ENCODE measurements at places on chromosomes 4 and X.

GRCh38 chr4:53349091-53349491, 16.8 kb downstream of the SCFD2 start:
- DNase-seq, result no peak

- DNase-seq, result no peak
Observed at GRCh38 chr4:153822316-153822715, 33.4 kb upstream of the SFRP2 start.

DNA sequence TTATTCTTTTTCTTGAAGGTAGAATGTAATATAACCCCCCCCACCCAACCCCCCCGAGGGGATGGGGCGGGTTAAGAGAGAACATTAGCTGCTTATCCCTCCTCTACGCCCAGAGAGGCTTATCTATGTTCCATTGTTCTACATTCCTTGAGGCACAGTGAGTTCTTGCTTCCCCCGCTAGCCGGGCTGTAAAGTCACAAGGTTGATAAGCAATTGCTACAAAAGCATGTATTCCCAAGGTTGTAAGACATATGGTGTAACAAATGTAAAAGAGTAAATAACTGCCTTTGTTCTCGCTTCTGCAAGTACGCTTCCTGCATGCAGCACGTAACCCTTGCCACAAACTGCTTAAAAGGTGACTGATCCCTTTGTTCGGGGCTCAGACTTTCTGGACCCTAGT, 8.2 kb downstream of the DCAF8L2 start:
- DNase-seq, result no peak

- DNase-seq, result peak; percentile 22
Observed at GRCh38 chrX:71095981-71096759, 519 bp downstream of the FOXO4 start.

DNA sequence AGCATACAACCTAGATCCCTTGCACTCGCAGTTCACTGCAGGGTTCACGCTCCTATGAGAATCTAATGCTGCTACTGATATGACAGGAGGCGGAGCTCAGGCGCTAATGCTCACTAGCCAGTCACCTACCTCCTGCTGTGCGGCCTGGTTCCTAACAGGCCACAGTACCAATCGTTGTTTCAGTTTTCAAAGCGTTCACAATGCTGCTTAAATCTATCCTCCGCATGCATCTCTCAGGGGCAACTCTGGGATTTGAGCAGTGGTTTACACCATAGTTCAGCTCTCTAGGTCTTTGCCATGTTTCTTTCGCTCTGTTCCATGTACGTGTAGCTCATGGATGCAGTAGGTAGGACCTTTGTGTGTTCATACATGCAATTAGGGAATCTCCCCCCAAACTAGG, 47.2 kb downstream of the CLOCK start:
- DNase-seq, result no peak

DNA sequence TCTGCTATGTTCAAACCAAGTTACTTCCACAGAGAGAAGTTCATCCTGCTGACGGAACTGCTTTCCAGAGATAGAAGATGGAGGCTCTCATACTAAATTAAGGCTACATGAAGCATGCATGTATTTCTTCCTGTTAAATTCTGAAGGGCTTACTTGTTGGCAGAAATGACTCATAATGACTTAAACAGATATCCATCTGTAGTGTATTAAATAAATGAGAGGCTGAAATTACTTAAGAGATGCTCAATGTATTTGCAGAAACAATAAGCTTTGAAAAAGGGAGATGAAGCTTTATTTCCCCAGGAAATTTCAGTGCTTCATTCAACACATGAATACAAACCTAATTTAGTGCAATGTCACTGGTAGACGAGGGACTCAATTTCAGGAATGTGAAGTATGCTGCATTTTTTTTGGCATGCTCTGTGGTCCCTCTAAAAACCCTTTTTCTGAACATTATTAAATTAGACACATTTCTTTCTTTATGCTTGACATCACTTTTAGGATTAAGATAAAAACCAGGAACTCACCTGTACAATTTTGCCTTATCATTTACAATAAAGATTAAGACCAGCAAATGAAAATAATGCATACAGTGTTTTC, 759.1 kb upstream of the POU3F4 start:
- DNase-seq, result no peak

GRCh38 chr4:138859254-138859653, 156.3 kb upstream of the NOCT start:
- DNase-seq, result no peak

Measured in nephron progenitor cell (in vitro differentiated cells).